HS-5 (cell line): ENCODE measurements at places on chromosomes 6 and 20.

- DNase-seq, result no peak
These were observed 868 bp downstream of the CYB5R4 start for GRCh38 chr6:83860359-83860755.

DNA sequence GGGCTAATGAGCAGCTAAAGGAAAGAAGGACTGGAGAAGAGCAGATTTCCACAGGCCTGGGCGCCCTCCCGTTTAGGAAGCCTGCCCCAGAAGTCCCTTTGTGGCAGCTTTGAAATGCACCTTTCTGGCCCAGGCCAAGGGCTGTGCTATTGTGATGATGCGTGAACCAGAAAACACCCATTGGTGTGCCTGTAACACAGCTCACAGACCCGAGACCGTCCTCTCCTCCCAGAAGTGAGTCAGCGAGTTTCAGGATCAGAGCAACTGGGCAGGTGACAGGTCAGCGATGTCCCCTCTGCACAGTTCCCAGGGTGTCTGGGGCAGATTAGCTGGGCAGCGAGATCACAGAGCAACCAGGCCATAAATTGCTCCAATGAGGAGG lies 71.9 kb upstream of the SULF2 start:
- DNase-seq, result no peak

DNA sequence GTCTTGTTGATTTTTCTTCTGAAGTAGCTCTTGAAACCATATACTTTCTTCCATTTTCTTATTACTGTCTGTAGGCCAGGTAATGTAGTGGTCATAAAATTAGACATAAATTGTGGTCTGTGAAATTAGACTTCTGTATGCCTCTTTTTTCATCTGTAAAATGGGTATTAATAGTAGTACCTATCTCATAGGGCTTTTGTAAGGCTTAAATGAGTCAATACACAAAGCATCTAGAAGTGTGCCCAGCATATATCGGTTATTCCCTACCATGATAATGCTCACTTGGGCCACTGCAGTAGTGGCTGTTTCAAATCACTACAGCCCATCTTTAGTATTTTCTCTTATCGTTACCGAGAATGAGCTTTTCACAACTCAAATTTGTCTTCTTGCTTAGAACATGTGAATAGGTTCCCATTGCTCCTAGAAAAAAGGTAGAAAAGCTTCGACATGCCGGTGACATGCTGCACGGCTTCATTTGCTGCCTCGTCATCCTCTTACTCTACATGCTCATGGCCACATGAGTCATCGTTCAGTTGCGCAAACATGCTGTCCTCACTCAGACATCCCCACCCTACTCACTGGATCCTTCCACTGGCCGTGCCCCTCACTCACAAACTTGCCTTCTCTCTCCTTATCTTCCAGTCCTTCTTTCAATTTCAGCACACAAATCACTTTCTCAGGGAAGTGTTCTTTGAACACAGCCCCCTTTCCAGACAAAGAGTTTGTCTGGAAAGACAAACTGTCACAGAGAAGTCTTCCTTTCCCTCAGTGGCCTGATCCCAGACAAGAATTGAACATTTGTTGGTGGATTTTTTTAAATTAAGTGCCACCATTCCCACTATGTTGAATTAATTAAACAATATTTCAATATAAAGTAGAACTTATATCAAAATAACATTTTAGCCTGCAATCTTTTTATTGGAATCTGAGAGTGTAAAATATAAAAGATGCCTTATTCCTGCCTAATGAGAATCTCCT lies 32.2 kb upstream of the ERVFRD-1 start:
- peak; percentile 87 for DNase-seq

DNA sequence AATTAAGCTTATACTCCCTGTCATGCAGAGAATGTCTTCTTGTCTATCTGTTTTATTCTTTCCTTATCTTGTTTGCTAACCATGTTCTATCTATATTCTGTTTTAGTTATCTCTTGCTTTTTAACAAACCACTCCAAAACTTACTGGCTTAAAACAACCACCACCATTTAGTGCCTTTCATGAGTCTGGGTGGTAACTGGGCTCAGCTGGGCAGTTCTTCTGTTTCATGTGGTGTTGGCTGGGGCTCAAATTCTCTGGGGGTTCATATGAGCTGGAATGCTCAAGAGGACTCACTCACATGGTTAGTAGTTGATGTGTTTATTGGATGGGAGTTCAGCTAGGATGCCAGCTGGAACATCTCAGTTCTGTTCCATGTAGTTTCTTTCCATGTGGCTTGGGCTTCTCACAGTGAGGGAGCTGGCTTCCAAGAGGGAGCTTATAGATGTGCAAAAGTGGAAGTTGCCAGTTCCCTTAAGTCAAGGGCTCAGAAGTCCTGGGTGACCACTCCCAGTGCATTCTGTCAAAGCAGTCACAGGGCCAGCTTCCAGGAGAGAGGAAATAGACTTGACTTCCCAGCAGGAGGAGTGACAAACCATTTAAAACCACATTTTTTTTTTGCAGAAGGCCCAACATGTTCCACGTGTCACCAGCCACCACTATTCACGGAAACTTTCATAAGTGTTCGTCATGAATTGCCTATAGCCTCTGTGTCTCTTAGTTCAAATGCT lies 70.4 kb downstream of the PLCB4 start:
- no peak for DNase-seq

DNA sequence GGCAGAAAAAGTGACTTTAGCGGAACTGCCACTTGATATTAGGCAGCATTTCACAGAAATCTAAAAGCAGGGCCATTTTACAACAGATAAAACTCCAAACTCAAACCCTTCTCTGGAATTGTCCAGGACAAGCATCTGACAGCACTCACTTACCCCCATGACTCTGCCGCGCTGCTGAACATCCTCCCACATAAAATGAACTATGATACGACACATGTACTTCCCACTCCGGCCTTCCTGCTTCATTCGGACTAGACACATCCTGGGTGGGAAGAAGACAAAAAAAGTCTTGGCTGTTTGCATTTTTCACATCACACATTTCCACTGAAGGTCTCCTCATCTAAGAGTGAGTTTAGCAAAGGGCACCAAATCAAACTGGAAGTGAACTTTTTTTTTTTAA lies 54.8 kb upstream of the FAM83C start:
- no peak for DNase-seq

GRCh38 chr6:101181006-101181405 lies 212.5 kb upstream of the GRIK2 start:
- no peak for DNase-seq

GRCh38 chr6:44073612-44074438 lies 53.4 kb downstream of the MRPL14 start:
- DNase-seq, result no peak

DNA sequence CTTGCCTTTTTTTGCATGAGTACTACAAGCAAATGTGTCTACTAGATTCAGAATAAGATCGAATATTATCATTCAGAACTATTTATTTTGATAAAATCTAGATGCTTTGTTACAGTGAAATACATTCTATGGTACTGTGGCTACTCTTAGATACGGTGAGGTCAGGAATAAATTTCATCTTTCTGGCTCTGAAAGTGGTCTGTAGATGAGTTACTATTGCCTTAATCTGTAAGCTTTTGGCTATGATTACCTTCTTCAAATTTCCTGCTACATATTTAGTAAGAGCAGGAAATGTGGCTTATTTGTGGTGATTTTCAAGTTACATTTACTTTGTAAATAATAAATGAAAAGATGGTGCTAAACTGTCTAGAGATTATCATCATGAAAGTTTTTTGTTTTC lies 50.0 kb downstream of the SCAF8 start:
- no peak for DNase-seq

DNA sequence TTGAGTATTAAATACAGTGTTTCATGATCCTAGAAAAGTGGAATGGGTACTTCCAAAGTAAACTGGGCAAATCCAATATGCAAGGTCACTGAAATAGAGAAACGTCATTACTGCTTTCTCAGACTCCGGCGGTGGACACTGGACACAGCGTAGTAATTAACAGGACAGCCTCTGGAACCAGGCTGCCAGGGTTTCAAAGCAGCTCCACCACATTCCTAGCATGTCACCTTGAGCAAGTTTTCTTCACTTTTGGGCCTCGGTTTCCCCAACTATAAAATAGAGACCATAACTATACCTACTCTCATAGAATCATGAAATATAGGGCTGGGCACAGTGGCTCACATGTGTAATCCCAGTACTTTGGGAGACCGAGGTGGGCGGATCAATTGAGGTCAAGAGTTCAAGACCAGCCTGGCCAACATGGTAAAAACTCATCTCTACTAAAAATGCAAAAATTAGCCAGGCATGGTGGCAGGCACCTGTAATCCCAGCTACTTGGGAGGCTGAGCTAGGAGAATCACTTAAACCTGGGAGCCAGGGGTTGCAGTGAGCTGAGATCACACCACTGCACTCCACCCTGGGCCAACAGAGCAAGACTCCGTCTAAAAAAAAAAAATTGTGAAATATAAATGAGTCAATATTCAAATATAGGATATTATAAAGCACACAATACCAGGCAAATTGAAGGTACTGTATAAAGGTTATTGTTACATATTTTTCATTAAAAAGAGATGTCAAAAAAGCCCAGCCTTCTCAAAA lies 24.9 kb downstream of the ARHGAP18 start:
- DNase-seq, result no peak
